ENCODE measurements at places on chromosomes 5 and 9.
A peak's percentile ranks its signal among the peaks of the same experiment; 100 is the strongest.

DNA sequence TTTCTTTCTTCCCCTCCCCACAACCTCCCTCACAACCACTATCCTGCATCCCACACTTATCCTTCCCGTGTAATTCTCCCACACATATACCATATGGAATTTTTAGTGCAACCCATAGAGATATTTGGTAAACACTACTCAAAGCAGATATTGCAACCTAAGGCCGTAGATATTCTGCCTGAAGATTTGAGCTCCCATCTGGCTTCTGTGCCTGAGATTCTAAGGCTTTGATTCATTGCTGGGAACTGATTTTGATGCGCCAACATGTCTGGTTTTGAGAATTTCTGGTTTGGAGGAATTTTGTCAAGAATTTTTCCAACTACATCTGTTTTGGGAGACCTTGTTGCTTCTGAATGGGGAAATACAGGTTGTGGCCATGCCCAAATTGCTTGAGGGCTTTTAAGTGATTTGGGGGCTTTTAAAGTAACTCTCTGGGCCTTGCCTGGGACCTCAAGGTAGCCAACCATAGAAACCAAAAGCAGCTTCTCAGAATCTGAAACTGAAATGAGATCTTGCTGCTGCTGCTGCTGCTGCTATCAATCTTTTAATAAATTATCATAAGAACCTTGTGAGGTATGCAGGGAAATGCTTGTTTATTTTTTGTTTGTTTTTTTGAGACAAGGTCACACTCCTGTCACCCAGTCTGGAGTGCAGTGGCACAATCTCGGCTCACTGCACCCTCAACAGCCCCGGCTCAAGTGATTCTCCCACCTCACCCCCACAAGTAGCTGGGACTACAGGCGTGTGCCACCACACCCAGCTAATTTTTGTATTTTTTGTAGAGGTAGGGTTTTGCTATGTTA is 36.2 kb downstream of the PLAC8L1 start:
- no peak for DNase-seq

DNA sequence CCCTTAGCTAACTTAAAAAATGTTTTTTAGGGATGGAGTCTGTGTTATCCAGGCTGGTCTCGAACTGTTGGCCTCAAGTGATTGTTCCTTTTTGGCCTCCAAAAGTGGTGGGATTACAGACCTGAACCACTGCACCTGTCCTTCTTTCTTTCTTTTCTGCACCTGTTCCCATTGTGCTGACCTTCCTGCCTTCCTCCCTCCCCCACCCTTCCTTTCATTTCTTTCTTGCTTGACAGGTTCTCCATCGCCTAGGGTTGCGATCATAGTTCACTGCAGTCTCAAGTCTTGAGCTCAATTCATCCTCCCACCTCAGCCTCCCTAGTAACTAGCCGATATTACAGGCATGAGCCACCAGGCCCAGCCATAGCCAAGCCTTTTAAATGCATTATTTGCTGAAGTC is 20.6 kb downstream of the JMY start:
- DNase-seq, result no peak

DNA sequence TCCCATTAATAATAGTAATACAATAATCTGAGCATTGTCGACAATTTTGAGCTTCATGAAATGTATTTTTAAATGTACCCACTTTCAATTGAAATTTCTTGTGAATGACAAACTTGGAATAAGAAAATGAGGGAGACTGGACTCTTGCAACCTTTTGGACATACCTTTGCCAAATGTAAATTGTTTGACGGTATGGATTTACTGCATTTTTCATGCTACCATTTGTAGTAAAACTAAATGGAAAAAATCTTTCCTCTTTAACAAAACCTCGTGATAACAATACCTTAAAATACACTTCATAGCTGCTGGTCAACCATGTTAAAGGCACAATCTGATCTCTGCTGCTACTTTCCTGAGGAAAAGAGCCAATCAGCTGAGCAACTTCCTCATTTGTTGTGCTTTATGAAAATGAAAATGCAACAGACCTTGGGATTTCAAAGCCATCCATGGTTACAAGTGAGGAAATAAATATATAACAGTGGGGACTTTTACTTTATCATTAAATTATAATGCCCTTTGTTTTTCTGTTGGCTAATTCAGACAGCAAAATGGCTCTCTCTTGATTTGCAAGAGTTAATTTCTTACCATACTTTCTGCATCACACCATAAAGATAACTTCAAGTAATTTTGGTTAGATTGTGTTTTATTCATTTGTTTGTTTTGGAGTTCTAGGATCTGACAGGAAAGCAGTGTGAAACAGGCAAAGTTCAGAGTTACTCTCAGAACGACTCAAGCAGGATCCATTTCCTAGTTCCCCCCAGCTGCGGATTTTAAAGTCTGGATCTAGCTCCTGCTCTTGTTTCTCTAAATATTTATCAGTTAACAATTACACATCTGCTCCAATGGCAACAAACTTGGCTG is 1.1 kb downstream of the ALDH1A1 start:
- DNase-seq, result no peak

GRCh38 chr9:38526591-38526990 is 93.8 kb downstream of the ANKRD18A start:
- no peak for DNase-seq

GRCh38 chr5:39716532-39717028 is 291.8 kb upstream of the DAB2 start:
- DNase-seq, result no peak

DNA sequence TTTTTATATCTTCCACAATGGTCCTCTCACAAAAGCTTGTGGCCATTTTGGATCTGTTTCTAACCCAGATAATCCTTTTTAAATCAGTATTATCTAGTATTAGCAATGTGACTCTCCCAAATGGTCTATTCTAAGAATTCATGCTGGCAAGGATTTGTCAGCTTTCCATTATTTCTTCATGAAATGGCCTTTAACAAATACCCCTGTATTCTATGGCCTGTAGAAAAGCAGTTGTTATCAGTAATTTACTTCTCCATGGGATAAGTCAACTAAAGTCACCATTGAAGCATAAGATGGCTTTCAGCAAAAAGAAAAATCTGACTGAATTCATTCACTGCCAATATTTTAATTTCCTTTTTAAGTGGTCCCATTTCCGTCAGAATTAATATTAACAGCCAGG is 346.4 kb upstream of the FAM174A start:
- DNase-seq, result no peak

DNA sequence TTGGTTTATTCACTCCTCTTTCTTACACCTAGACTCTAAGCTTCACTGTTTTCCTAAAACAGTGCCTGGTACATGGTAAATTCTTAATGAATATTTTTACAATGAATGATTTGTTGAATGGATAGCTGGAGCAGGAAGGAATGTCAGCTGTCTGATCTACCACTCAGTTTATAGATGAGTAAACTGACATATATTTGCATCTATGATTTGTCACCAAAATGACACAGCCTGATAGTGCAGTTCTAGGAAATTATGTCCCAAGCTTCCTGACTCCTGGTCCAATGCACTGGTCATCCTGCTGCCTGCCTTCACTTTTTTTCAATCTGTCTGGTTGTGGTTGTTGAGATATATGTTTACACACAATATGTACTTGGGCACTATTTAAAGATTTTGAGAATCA is 651.7 kb upstream of the WWC1 start:
- no peak for DNase-seq

DNA sequence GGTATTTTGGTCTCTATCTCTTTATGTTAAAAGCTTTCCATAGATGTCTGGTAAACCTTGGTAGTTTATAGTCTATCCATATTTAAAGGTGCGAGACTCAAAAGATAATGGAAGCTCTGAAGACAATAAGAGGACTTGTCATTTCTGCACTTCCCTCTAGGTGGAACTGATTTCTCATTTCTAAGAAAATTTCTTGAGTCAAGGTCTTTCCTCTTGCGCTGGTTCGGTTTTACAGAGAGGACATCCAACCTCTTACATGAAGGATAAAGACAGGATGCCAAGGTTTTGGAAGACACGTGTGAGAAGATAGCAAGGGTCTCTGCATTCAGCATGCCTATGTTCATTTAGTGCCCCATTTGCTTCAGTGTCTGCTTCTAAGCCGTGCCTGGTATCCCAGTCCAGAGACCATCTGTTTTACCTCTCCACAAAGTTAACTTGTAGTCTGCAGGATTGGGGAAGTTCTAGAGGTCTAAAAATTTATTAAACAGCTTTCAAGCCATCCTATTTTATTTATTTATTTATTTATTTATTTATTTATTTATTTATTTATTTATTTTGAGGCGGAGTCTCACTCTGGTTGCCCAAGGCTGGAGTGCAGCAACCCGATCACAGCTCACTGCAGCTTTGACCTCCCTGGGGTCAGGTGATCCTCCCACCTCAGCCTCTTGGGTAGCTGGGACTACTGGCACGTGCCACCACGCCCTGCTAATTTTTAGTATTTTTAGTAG is 41.6 kb downstream of the KIAA1191 start:
- no peak for DNase-seq

DNA sequence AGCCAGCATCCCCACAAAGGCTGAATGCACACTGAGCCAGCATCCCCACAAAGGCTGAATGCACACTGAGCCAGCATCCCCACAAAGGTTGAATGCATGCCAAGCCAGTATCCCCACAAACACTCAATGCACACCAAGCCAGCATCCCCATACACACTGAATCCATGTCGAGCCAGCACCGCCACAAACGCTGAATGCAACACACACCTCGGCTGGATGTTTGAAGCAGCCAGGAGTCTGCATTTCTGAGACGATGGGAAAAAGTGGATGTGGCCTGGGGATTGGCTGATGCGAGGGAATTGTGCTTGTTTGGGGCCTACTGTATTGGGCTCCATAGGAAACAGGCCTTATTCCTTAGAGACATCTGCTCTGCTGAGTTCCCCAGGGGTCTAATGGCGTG is 30.9 kb upstream of the CEP72 start:
- DNase-seq, result no peak

DNA sequence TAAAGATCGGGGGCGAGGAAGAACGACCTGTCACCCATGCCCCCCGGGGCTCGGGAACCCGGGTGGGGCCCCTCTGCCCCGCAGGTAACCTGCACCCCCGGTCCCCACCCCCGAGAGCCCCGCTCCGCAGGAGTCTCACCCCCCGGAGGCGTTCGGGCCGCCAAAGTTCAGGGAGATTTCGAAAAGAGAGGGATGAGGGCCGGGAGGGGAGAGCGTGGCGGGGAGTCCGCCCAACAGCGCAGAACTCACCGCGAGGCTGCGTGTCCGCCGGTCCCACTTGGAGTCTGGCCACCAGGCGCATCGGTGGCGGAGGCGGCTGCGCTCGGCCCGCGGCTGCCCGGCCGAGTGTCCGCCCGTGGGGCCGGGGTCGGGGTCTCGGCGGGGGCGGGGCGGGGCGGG is at the start of gene PHF19:
TSS of gene PHF19 (minus strand) at position 347 of the 399 bp plus-strand sequence. CDS start 2,447 bp downstream, outside the sequence.
- DNase-seq, result no peak

- DNase-seq, result no peak
These were observed 65.7 kb upstream of the IL6ST start for GRCh38 chr5:56060276-56061110.

GRCh38 chr5:133618141-133618540 is 5.8 kb upstream of the FSTL4 start:
- no peak for DNase-seq

GRCh38 chr9:16885931-16886330 is 15.5 kb upstream of the BNC2 start:
- no peak for DNase-seq

GRCh38 chr5:35152733-35153132 is 77.6 kb downstream of the PRLR start:
- no peak for DNase-seq

DNA sequence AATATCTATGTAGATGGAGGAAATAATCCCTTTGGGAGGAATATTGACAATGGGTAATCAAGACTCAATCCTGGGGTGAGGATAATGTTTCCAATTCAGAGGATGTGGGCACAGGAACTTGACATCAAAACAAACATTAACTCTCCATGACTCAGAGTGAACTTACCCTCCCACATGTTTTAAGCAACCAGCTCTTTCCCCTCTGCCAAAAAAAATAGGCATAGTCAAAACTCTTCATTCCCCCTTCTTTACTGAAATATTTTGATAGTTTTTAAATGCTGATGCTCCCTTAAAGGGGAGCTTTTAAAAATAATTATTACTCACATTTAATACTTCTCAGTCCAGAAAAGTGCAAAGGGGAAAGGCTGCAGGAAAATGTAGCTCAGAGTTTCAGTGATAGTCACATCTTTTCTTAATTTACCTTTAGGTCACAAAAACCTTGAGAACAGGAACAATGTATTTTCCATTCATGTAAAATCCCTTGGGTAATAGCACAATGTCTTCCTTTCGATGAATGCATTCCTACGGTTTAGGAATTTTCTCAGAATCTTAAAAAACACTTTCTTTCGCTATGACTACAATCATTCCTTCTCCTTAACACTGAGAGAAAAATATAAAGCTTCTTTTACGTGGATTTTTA is 298.4 kb upstream of the GRAMD2B start:
- DNase-seq, result no peak

GRCh38 chr9:71602652-71603051 is 165.7 kb downstream of the CEMIP2 start:
- no peak for DNase-seq

- DNase-seq, result no peak
These were observed 79.7 kb upstream of the SMIM23 start for GRCh38 chr5:171705830-171706468.

GRCh38 chr5:177094224-177095087 is 7.7 kb downstream of the FGFR4 start:
- no peak for DNase-seq

DNA sequence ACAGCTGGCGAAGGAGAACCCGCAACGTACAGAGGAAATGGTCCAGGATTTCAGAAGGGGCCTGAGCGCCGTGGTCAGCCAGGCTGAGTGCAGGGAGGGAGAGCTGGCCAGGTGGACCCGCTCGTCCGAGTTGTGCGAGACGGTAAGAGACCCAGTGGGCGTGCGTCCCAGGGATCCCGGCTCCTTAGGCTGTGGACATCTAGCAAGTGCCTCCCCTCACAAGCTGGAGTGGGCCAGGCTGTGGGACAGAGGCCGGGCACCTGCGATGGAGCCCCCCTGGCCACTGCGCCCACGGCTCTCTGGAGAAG is 29.5 kb upstream of the LRRC14B start:
- DNase-seq, result no peak

GRCh38 chr9:70420441-70421271 is 6.2 kb upstream of the KLF9 start:
- DNase-seq, result peak; percentile 35

GRCh38 chr5:61334868-61335615 is 3.0 kb downstream of the ZSWIM6 start:
- no peak for DNase-seq

DNA sequence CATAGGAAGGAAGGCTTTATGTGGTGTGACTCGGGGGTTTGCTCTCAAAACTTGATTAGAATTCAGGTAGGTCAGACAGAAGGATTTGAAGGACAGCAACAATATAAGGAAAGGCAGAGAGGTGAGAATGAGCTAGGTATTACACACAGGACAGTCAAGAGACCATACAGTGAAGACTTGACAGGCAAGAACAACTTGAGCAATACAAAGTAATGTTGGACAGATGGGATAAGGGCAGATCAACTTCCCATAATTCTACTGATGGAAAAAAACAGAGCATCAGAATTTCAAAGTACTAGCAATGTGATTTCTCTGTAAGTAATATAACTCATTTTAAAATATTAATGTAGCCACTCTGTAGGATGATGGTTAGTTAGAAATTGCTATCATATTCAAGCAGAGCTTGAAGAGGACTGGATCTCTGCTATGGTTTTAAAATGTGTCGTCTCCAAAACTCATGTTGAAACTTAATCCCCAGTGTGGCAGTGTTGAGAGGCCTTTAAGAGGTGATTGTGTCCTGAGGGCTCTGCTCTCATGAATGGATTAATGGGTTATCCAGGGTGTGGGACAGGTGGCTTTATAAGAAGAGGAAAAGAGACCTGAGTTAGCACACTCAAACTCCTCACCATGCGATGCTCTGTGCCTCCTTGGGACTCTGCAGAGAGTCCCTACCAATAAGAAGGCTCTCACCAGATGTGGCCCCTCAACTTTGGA is 22.4 kb upstream of the HOMER1 start:
- DNase-seq, result no peak

GRCh38 chr9:79658926-79659325 is 87.2 kb downstream of the TLE4 start:
- no peak for DNase-seq

Data from T-helper 22 cell (primary cell).